Chondrocyte (in vitro differentiated cells): ENCODE measurements at places on chromosomes 13 and 19. TPM values are rescaled to one million over a fixed set of nuclear protein-coding genes. Genes with fewer than 3 reads are reported as not detected.

The ZNF627 gene
- total RNA-seq = 13.0 to 14.2 TPM (median 13.6 TPM) in 3 replicates

The KIR3DL1 gene
- not detected in 3 replicates for total RNA-seq

The OR10H1 gene
- total RNA-seq = not detected in 3 replicates

The IGFL2 gene
- total RNA-seq = 0.55 to 1.3 TPM (median 0.64 TPM) in 3 replicates

The CEACAM19 gene
- total RNA-seq = 5.2 to 6.5 TPM (median 5.4 TPM) in 3 replicates

The CBY2 gene
- total RNA-seq = not detected in 3 replicates

DNA sequence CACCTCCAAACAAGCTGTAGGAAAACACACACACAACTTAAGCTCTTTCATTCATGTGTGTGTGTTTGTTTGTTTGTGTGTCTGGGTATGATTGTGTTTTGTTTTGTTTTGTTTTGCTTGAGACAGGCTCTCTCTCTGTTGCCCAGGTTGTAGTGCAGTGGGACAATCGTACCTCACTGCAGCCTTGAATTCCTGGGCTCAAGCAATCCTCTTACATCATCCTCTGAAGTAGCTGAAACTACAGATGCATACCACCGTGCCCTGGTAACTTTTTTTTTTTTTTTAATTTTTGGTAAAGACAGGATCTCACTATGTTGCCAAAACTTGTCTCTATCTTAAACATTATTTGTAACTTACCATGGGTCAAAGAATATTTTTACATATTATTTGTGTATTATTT lies 431.7 kb downstream of the SLITRK1 start:
- DNase-seq = no peak
- H3K27me3 ChIP-seq = no peaks in the 10 kb centered on the region
- H3K4me3 ChIP-seq = no peak overlapping the region
- no peaks in the 10 kb centered on the region for H3K36me3 ChIP-seq
- H3K4me1 ChIP-seq = peaks cover 14% of the 10 kb centered on the region

DNA sequence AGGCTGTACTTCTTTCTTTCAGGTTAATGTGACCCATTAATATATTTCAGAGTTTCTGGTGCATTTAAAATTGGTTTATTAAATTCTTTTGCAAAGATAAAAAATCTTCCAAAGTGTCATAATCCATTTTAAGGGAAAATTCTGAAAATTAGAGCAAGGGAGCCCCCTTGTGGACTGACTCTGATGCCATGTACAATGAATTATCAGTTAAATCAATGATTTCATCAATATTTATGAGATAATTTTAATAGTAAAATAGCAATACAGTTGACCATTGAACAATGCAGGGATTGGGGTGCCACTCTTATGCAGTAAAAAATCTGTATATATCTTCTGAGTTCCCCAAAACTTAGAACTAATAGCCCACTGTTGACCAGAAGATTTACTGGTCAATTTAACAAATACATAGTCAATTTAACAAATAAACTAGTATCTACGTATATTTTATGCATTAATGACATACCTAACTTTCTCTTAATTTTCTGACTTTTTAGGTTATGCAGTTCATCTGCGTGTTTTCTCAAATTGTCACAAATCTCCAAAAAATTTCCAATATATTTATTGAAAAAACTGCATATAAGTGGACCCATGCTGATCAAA lies 479.1 kb upstream of the MIR17HG start:
- peaks cover 9% of the 10 kb centered on the region for H3K4me1 ChIP-seq
- DNase-seq = no peak
- H3K4me3 ChIP-seq = no peak overlapping the region
- no peak overlapping the region for H3K27ac ChIP-seq
- peaks cover 1% of the 10 kb centered on the region for H3K36me3 ChIP-seq

DNA sequence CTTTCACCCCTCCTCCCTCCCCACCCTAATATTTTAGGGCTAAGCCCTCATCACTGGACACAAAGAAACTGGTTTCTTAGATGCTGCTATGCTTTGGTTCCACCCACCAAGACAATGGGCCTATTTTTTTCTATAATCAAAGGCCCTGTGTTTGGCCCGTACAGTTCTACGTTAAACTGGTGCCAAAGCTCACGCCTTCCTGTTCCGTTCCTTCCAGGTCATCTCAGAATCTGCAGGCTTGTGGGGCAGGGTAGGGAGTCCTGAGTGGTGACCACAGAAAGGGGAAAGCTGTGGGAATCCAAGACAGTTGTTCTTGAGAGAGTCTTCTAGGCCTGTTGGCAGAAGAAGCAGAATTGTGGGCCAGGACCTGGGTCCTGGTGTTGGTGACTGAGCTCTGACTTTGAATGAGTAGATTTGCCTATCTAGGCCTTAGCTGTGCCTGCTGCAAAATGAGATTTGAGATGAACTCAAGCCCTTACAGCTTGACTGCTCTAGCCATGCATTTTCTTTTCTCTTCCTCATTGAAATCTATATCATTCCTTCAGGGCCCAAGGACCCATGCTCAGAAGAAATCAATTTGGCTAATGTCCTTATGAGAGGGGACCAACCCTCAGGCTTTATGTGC lies 19.1 kb upstream of the CXCL17 start:
- H3K4me1 ChIP-seq = peaks cover 11% of the 10 kb centered on the region
- no peaks in the 10 kb centered on the region for H3K36me3 ChIP-seq
- DNase-seq = no peak
- H3K27ac ChIP-seq = no peak overlapping the region
- H3K27me3 ChIP-seq = peaks cover 1% of the 10 kb centered on the region
- H3K4me3 ChIP-seq = no peak overlapping the region

DNA sequence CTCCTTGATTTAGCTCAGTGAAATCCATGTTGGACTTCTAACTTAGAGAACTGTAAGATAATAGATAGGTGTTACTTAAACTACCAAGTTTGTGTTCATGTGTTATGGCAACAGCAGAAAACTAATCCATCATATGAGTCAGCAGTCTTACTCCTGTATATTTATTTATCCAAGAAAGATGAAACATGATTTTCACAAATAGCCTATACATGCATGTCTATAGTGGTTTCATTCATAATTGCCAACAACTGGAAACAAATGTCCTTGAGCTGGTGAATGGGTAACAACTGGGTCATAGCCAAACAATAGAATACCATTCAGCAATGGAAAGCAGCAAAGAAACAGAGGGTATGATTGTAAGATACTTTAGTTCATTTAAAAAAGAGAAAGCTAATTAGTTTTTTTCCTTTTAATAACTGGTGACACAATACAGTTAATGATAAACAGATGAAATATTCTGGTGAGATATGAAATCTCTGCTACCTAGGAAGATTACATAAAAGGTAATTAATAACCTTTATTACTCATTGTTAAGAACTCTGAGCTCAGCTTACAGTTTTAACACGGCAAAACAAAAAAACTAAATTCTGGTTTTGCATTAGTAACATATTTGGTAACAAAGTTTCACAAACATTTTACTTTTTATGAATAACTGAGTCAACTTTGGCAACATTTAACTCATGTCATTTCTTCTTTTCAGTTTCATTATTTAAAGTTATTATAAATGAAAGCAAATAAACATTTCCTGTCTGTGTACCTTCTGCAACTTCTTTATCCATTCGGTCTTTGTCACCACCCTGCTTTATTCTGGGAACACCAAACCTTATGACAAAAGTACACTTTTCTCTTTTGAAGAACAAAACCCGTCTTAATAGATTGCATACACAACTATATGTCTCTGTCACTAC lies 181.3 kb downstream of the LIG4 start:
- no peak for DNase-seq
- no peak overlapping the region for H3K4me3 ChIP-seq
- no peaks in the 10 kb centered on the region for H3K4me1 ChIP-seq

DNA sequence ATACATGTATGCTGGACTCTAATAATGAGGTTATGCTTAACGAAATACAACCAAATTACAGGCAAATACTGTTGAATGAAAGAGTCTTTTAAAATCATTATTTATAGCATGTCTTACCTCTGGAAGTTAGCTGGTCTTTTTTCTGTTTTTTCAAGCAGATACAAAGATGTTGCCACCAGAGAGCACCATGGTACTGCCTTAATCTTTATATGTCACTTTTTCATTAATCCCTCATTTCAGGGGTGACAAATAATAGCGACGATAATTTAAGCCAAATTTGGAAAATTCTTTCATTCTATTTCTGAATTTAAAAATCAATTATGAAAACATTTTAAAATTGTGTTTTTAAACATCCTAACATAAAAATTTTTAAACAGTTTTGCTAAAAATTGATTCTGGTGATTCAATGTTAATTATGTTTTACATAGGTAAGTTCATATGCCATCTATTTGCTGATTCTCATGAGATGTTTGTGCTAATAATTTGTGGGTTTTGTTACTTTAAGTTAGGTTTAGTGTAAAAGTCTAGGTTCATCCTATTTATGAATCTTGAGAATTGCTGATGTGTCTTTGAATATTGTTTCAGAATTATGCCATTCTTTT lies 379.3 kb upstream of the SGCG start:
- no peak for DNase-seq
- peaks cover 5% of the 10 kb centered on the region for H3K4me1 ChIP-seq
- H3K4me3 ChIP-seq = no peak overlapping the region
- no peak overlapping the region for H3K27ac ChIP-seq

DNA sequence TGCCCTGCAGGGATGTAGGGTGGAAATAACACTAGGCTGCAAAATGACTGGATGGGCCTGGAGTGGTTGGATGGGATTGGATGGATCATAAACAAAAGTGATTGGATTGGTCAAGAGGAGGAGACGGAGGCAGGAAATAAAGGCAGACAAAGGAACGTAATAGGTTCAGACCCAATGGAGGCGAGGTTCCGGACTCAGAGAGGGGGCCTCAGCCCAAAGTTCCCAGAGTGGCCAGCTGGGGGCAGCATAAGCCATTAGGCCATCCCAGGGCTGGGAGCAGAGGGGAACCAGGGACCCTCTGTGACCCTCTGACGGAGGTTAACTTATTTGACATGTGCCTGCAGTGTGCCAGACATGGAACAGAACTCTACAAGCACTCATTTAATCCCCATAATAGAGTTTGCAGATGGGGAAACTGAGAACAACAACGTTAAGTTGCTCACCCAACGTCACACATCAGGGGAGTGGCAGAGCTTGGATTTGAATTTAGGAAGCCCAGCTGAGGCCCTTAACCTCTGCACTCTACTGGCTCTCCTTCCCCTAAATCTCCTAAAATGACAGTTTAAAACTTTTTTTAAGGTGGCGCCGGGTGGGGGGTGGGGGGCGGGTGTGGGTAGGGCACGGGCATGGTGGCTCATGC lies 15.3 kb upstream of the MAP1S start:
- no peaks in the 10 kb centered on the region for H3K4me1 ChIP-seq
- no peak for DNase-seq
- H3K36me3 ChIP-seq = peaks cover 1% of the 10 kb centered on the region
- no peak overlapping the region for H3K4me3 ChIP-seq
- H3K27ac ChIP-seq = no peak overlapping the region
- H3K27me3 ChIP-seq = peaks cover 13% of the 10 kb centered on the region

DNA sequence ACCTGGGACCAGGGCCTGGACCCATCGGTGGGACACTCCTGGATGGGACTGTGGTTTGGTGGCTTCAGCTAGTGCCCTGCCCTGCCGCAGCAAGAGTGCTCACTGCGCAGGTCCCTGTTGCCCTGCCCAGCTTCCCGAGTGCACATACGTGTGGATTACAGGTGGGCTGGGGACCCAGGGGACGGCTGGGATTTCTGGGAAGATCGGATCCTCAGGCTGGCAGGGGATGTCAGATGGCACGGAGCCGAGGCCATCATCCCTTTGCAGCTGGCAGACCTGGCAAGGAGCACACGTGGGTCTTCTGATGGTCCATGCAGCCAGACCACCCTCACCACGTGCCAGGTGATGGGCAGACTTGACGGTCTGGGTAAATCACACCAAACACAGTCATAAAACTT lies 69.3 kb downstream of the CHST8 start:
- H3K36me3 ChIP-seq = no peaks in the 10 kb centered on the region
- peaks cover 11% of the 10 kb centered on the region for H3K27me3 ChIP-seq
- DNase-seq = no peak
- H3K4me3 ChIP-seq = no peak overlapping the region

DNA sequence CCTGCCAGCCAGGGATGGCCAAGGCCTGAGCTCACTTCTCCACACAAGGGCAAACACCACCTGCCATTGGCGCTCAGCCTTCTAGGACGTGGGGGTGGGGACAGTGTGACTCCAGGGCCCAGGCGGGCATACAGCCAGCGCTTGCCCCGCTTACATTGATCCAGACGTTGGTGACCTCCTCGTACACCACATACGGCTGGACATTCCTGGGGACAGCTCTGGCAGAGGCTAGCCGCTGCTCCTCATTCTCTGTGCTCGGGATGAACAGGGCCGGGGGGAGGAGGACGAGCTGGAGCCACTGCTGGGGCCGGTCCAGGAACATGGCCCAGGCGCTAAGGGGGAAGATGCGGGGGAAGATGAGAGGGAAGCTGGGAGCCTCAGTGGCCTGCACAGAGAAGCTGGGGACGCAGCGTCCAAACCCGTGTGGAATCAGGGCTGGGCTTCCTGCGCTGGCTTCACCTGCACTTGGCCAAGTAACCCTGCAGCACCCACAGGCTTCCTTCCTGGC lies 25.1 kb upstream of the MYDGF start:
- no peak overlapping the region for H3K27ac ChIP-seq
- H3K27me3 ChIP-seq = no peaks in the 10 kb centered on the region
- no peak for DNase-seq
- H3K4me3 ChIP-seq = no peak overlapping the region
- H3K36me3 ChIP-seq = peaks cover 32% of the 10 kb centered on the region

- H3K36me3 ChIP-seq = no peaks in the 10 kb centered on the region
- no peaks in the 10 kb centered on the region for H3K27me3 ChIP-seq
- no peak overlapping the region for H3K27ac ChIP-seq
- no peak overlapping the region for H3K4me3 ChIP-seq
Measured at GRCh38 chr13:67438465-67438864, 208.3 kb upstream of the PCDH9 start.

GRCh38 chr13:104057861-104058260 lies 991.6 kb upstream of the SLC10A2 start:
- no peak overlapping the region for H3K27ac ChIP-seq
- no peaks in the 10 kb centered on the region for H3K36me3 ChIP-seq
- H3K4me3 ChIP-seq = no peak overlapping the region

DNA sequence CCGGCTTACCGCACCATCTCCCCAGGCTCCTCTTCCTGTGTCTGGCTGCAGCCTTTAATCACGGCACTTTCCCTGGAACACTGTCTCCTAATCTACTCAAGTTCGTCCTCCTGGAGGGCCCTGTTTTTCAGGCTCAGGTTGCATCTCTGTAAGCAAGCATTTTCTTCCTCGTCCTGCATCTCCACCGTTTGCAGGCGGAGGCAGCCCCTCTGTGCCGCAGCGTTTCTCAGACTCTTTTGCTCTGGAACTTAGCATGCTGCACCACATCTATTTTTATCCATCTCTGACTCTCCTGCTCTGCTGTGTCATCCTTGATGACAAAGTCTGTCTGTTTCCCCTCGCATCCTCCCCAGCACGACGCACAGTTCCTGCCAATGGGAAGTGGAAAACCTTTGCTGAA lies 117.5 kb downstream of the ATP8A2 start:
- peak overlapping the region; percentile 17 for H3K4me3 ChIP-seq
- no peak overlapping the region for H3K27ac ChIP-seq
- no peak for DNase-seq
- H3K36me3 ChIP-seq = no peaks in the 10 kb centered on the region
- H3K27me3 ChIP-seq = peaks cover 41% of the 10 kb centered on the region
- peaks cover 7% of the 10 kb centered on the region for H3K4me1 ChIP-seq
